ENCODE measurements at places on chromosomes 6 and 20. TPM values are rescaled to one million over a fixed set of nuclear protein-coding genes. Genes with fewer than 3 reads are reported as not detected.

Gene SPATS1
- total RNA-seq: not detected

Gene TFAP2D
- not detected for total RNA-seq

Gene CALHM5
- 8.5 TPM for total RNA-seq

Gene PSORS1C1
- total RNA-seq: 11.9 TPM

Gene CST4
- total RNA-seq: not detected
